ENCODE measurements at places on chromosomes 4 and X.

DNA sequence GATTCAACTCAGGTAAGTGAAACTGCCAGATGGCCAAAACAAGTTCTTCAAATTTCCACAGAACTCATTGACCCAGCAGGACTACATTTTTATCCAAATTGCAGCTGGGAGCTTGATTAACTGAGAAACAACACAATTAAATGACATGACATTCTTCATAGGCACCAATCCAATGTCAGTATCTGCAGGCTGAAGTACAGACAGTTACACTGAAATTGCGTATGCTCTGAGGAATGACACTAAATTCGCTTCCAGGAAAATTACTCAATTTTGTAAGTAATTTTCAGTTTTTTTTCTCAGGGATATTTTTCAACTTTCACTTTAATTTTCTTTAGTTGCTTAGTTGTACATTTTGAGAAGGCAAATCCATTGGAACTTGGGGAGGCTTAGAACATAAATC, 4.5 kb downstream of the C1GALT1C1 start:
- DNase-seq, result peak; percentile 19

GRCh38 chrX:130211415-130212186, 39.8 kb downstream of the RAB33A start:
- no peak for DNase-seq

GRCh38 chr4:177339477-177340374, 30.1 kb downstream of the NEIL3 start:
- DNase-seq, result peak; percentile 52

GRCh38 chrX:19350941-19351384, 7.2 kb downstream of the PDHA1 start:
- no peak for DNase-seq

- DNase-seq, result peak; percentile 69
These were observed 66.8 kb downstream of the POLA1 start for GRCh38 chrX:24760363-24761000.

DNA sequence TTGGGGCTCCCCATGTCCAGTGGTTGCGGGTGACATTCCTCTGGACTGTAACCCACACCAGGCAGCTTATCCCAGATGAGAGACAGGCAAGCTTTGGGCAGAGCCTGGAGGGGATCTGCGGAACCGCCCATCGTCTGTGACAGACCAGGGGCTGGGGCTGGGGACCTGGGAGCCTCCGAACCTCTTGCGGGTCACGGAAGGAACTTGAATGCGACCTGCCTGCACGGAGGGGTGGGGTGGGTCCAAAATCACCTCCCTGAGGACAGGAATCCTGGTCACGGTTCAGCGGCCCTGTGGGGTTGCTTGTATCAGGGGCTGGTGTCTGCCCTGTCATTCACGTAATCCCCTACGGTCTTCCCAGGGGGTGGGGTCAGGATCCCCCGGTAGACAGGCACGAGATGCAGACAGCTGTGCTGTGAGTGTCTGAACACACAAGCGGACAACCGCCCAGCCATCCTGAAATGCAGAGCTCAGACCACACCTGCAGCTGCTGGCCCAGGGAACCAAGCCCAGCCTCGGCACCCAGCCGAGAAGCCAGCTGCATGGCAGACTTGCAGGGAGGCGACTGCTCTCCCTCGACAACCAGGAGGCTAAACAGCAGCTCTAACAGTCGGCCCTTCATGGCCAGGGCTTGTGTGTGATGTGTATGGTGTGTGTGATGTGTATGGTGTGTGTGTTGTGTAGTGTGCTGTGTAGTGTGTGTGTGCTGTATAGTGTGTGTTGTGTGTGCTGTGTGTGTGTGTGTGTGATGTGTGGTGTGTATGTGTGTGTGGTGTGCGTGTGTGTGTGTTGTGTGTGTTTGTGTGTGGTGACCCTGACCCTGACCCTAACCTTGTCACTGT, 105.9 kb upstream of the ADRA2C start:
- DNase-seq, result no peak

DNA sequence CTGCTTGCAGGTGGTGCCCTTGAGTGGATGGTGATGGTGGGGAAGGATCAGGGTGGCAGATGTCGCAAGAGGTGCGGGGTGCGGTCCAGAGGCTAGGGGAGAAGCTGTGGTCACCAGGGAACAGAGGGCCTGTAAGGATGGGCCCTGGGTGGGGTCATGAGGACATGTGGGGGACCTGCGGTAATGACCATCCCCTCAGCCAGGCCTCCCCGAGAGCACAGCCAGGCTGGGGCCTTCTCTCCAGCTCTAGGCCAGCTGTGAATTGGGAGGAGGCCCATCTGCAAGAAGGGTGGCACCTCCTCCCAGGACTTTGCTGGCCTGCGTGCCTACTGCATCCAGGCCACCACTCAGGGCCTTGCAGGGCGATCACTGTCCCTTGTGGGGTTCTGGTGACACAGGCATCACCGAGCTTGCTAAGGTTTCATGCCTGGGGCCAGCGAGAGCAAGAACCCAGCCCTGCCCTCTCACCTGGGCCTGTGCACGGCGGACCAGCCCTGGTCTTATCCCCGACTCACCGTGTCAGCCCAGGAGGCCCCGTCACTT, 34.1 kb upstream of the MXD4 start:
- DNase-seq, result no peak

GRCh38 chr4:1502976-1503375, 96.7 kb upstream of the NKX1-1 start:
- DNase-seq, result no peak

GRCh38 chr4:88415982-88416381, 37.3 kb downstream of the HERC6 start:
- no peak for DNase-seq

DNA sequence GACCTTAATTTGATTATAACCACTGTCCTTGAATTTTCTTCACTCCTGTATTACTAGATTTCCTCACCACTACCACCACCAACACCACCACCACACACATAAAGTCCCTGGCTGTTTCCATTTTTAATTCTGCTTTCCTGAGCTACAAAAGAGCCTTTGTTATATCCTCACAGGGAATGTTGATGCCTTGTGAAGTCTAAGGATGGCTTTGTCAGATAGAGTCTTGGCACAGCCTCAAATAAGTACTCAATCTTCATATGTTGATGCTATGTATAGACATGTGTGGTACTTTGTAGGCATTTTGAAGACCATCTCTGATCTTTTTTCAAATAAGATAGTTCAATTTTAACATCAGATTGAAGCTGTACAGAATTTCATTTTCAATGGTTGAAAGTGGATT, 1016.7 kb upstream of the LCORL start:
- DNase-seq, result no peak

DNA sequence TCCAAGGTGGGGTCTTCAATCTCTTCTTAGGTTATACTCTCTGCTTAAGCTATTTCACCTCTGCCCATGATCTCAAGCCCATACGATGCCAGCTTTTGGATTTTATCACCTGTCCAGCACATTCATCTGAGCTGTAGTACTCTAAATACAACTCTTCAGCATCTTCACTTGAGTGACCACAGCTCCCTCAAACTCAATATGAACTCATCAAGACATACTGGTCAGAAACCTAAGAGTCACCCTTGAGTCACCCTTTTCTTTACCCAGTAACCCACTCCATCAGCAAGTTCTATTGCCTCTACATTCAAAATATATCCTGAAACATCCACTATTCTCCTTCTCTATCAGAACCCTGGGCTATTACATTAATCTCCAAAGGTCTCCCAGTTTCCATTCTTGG, 69.4 kb downstream of the DCHS2 start:
- DNase-seq, result no peak

DNA sequence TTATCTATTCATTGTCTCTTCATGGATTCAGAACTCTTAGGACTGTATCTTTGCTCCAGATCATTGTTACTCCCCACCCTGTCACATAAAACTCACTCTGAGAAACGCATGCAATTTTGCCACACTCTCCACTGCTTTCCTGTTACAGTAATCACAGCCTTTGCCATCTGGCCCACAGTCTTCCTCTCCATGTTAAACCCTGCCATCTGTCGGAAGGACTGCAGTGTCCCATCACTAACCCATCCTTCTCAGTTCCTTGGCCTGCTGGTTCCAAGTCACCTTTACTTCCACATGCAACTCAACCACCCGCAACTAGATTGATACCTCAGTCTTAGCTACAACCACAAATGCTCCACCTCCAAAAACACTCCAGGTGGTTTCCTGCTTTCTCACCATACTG, 308.7 kb upstream of the FAM241A start:
- DNase-seq, result no peak

DNA sequence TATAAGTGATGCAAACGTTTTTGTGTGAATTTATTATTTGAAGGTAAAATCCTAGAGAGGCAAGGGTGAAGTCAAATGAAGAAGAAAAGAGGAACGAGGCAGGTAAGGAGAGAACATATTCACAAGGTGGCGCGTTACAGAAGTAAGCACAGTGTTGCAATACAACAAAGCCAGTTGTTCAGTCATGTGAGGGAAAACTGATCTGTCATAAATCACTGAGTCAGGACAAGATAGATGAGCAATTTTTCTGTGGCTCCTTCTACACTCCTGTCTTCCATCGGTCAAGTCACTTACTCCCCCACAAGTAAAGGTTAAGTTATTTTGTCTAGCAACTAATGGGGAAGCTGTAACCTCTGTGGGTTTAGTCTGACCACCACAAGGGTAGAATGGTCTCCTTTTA, 203.0 kb upstream of the GK2 start:
- no peak for DNase-seq

GRCh38 chr4:54473077-54473545, 184.6 kb upstream of the KIT start:
- no peak for DNase-seq

DNA sequence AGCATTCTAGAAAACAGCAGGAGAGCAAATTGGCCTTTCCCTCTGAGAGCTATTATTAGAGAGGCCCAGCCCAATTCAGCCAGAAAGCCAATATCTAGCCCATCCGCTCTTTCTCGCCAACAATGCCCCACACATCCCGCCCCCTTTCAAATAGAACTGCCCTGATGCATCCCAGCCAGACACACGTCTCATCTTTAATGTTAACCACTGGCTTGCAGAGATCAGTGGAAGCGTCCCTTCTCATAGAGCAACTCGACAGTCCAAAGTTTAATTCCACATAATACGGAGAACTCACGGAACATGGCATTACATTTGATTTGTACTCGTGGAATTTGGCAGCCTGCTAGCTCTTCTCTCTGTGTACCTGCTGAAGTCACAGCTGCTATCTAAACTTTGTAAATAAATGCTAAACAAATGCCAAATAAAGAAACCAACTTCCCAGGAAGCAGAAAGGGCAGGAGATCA, 304.4 kb downstream of the DHX15 start:
- DNase-seq, result no peak

DNA sequence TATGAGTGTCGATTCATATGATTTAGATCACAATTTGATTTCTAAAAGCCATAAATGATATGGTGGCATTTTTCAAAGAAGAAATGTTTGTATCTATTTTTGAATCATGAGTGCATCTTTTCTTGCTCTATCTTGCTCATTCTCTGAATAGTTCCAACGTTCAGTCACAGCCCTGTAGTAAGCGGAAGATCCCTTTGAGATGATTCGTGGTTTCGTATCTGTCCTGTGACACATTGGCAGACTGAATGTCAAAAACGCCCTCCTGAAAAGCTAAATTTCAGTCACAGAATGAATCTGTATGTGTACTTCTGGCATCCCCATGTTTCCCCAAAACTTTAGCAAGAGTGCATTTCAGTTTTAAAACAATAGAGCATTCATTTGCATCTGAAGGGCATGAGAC, 1066.9 kb upstream of the TENM3 start:
- DNase-seq, result peak; percentile 41

DNA sequence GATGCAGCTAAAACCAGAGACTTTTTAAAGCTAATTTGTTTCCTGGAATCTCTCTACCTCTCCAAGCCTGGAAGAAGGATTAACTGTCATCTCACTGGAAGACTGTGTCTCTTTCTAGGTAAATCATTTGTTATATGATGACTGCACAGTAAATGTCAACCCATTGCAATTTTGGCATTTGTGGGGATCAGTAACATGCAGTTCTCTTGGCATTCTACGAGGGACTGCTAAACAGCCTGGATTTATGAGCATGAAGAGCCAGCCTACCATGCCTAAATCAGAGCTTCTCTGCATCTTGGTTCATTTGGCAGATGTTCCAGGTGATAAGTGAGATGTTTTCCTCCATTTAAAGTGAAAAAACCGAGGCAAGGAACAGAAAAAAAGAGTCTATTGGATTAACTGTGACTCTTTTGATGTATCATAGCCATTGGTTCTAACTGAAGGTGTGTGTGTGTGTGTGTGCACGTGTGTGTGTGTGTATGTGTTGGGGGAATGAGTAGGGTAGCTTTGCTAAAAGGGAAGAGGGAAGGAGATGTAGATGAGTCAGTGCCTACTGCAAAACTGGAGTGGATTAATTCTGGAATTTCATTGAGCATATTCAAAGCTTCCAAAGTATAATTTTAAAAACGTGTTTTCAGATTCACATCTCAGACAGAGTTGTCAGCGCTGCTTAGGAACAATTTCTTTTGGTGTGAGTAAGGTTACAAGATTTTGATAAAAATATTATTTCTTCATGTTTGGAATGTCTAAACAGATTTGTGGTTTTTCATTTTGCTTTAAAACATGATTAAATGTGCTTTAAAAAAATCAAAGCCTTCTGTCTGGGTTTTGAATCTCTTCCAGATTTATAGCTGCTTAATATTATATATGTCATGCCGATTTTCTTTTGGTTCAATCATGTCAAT, 123.2 kb upstream of the LNX1 start:
- DNase-seq, result peak; percentile 97

- no peak for DNase-seq
These were observed 18.7 kb downstream of the NAT8L start for GRCh38 chr4:2077537-2078460.

GRCh38 chrX:45601052-45601451, 400.4 kb upstream of the DIPK2B start:
- no peak for DNase-seq

GRCh38 chr4:48090621-48091020, 43.4 kb downstream of the TXK start:
- DNase-seq, result no peak

- DNase-seq, result peak; percentile 57
These were observed 92.9 kb upstream of the EDNRA start for GRCh38 chr4:147388018-147388417.

GRCh38 chrX:135170468-135170867, 730 bp downstream of the CT55 start:
- DNase-seq, result no peak

DNA sequence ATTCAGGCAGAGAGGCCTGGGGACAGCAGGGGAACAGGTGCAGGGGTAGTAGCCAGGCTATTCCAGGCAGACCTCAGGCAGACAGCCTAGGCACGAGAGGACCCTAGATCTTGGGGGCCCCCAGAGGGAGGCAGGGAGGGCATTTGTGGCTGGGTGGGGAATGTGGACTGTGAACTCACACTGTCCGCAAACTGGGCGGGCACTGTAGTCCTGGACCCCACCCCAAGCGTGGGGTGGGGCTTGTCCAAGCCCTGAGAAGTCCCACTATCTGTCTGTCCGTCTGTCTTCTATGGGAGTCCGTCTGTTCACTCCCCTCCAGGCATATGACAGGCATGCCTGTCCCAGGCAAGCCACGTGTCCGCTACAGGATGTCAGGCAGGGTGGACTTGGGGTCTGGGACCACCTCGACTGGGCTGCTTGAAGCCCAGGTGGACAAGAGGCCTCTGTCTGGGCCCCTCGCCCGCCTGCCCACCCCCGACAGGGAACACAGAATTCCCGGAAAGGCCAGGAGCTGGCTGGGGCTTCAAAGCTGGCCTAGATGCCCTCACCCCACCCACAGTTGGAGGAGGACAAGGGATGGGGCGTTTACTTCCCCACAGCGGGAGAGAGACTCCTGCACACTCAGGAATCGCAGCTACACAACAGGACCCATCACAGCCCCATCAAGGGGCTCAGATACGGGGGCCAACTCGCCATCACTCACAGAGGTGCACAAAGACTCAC, at the start of gene SLC38A5:
Gene SLC38A5, minus strand, starts transcription at position 151 of the 723 bp plus-strand sequence. CDS start 2,336 bp downstream, outside the sequence.
- DNase-seq, result no peak

GRCh38 chrX:71105628-71106027, 912 bp downstream of the CXorf65 start:
- DNase-seq, result no peak

GRCh38 chr4:80271801-80272200, 5.3 kb downstream of the FGF5 start:
- DNase-seq, result no peak

Data from fibroblast of skin of abdomen (primary cell).